ENCODE measurements at places on chromosomes 1 and 21. TPM values are rescaled to one million over a fixed set of nuclear protein-coding genes. Genes with fewer than 3 reads are reported as not detected.

- no peak for DNase-seq
Measured at GRCh38 chr1:2374252-2375155, 16.9 kb downstream of the MORN1 start.

Gene NHLH1
- not detected for total RNA-seq

GRCh38 chr1:248752161-248753028 is 3.2 kb downstream of the LYPD8 start:
- no peak for DNase-seq

Gene CYP4X1
- total RNA-seq, result not detected

Gene ATAD3C
- 0.17 TPM for total RNA-seq

DNA sequence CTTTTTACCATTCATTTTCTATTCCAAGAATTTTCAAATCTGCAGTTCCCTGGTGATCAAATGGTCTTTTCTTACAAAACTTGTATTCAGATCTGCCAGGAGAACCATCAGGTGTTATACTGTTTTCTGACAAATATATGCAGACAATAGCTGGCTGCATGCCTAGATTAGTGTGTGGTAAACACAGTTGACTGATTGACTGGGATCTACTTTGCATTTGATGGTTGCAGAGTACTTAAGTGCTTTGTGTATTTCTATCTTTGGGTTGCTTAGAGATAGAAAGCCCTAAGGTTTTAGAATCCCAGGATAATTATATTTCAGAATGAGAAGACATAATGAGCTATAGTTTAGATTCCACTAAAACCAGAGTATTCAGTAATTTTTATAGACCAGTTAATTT is 102.0 kb upstream of the CHODL start:
- no peak for DNase-seq

GRCh38 chr1:13830616-13831280 is 130.8 kb downstream of the PRDM2 start:
- no peak for DNase-seq

- DNase-seq, result no peak
Measured at GRCh38 chr1:108976658-108977057, 13.4 kb upstream of the CLCC1 start.

DNA sequence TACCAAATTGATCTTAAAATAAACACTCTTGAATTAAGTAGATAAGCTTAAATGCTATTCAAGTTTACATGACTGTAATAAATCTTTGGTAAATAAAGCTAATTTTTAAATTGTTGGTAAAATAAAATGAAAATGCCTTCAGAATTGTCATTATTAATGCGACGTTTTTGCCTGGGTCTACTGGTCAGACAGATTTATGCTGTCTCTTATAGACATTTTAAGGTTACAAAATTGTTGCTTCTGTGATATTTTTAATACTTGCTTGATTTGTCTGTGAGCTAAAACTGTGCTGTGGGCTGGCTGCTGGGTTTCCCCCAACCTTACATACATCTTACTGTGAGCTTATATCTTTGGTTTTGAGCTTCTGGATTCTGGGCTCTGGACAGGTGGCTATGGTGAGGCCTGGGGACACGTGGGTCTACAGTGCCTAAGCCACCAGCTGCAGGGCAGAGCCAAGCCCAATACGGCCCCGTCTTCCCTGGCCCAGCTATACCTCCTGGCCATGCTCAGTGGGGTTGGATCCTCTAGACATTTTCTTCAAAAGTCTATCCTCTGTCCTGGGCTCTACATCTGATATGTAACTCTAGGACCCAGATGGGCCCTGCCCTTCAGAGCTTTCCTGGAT is 81.4 kb downstream of the ETS2 start:
- DNase-seq, result no peak

- DNase-seq, result no peak
Measured at GRCh38 chr21:42311816-42312625, 3.2 kb downstream of the TFF3 start.

Gene SPOCD1
- total RNA-seq, result 47.2 TPM

- DNase-seq, result no peak
Measured at GRCh38 chr1:204990059-204990664, 52.9 kb upstream of the CNTN2 start.

DNA sequence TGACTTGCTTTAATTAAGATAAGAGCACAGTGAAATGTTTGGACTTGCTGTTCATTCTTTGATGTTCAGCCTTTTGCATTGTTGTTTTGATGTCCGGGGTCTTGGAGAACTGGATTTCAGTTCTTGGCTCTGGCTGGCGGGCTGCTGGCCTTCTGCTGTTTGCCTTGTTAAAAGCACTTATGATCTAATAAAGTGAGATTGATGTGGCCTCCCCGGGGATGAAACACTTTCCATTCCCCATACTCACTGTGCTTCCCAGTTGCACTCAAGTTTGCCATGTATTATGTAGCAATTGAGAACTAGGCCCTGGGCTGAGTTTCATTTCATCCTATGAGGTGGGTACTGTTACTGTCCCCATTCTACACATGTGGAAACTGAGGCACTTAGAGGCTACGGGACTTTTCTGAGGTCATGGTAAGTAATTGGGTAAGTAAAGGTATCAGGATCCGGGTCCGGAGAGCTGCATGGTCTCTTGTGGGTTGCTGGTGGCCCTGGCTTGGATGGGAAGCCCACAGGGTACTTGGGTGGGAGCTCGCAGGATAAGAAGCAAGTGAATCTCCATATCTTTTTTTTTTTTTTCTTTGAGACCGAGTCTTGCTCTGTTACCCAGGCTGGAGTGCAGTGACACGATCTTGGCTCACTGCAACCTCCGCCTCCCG is 127.7 kb upstream of the ZBTB40 start:
- no peak for DNase-seq

GRCh38 chr1:23576338-23577055 is 17.2 kb upstream of the ID3 start:
- no peak for DNase-seq
